NCI-H1417 treated with DMSO at 0.1 percent for 48 hours (cell line): ENCODE measurements at places on chromosomes 3 and 15.

GRCh38 chr3:121619691-121620090 is 26.5 kb downstream of the FBXO40 start:
- DNase-seq = no peak

DNA sequence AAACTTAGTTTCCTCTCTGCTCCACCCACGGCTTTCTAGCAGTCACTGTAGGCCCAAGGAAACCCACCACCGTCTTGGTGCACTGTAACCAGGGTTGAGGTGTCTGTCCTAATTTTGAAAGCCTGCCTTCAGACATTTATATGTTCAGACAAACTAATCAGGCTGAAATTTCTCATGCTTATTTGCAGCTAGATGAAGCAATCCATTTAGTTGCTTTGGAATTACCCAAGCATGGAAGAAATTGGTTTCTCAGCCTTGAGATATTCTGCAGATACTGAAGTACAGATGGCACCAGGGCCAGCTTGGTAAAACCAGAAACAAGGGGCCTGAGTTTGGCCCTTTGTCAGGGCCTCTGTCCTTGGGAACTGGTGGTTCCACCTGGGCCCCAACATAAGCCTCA is 105.4 kb downstream of the CACNA1D start:
- no peak for DNase-seq

DNA sequence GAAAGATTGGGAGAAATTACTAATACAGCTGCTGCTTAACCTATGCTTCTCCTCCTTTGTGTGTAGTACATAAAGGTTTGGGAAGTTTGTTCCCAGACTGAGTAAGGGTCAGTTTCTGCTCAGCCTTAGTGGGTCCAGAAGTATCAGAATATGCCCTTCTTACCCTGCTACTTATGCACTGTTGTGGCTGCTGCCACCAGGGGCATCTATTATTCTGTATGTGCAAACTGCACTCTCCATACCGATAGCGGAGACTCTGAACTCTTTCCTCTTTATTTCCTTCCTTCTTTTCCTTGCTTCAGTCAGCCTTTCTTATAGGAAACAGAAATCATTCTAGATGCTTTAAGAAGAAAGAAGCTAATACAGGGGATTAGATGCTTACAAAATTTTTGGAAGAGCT is 4.0 kb downstream of the NEDD4 start:
- no peak for DNase-seq

DNA sequence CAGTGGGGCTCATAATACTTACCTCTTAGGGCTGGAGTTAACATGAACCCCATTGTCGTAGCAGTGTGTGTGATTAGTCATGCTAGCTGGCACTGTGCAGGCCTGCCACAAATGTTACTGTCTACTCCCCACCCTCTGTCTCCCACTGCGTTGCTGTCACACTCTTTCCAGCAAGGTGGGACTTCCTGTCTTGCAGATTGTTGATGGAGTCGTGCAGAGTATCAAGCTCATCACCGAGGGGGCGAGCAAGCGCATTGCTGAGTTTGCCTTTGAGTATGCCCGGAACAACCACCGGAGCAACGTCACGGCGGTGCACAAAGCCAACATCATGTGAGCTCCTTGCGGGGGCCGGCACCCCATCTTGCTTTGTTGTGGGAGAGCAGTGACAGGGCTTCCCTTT is 12.9 kb downstream of the IDH3A start:
- no peak for DNase-seq

DNA sequence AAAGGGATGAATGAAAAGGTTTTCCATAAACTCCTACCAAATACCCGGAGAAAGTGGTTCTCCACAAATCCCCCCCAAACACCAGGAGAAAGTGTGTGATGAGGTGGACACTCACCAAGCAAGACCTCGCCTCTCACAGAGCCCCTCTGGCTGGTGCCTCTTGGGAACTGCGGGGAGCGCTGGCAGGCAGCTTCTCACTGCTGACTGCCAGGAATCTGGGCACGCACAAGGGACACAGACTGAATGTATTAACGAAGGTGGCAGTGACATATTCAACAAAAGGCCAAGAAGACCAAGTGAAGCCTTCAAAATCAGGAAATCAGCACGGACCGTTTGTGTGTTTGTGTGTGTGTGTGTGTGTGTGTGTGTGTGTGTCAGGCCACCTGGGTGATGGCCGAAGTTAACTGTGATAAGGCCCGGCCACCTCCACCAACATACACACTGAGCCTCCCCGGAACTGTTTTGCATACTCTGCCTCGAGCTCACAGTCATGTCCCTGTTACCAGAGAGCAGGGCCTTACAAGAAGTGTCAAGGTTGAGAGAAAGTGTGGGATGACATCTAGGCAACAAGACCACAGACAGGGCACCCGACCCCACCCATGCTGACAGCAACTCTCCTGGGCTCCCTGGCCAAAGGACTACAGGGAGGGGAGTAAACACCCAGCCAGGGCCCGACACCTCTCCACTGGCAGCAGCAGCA is 18.0 kb downstream of the ATP10A start:
- no peak for DNase-seq

DNA sequence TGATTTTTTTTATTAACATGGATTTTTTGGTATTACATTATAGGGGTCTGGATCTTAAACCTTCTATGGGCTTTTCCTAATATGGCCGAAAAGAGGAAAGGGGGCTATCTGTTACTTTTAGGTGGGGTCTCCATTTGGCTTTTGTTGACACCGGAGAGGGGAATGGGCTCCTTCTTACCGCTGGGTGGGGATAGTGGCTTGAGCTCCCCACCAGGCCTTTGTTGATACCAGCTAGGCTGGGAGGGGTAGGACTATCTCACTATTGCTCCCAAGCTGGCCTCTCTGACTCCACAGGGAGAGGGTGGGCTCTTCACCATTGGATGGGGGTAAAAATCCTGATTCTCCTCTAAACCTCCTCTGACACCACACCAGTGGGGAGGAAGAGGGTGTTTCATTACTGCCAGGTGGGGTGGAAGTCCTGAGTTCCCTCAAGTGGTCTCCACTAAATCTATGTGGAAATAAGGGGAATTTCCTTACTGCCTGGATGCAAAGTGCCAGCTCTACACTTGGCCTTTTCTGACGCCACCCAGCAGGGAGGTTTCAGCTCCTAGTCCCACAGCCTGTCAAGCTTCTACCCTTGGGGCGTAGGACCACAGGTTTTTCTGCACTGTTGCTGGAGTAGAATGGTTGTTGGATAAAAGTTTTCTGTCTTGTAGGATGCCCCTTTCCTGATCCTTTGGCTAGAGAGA is 572.3 kb downstream of the MAGI1 start:
- no peak for DNase-seq

- no peak for DNase-seq
These were observed 22.3 kb downstream of the VPS39 start for GRCh38 chr15:42185801-42186200.

DNA sequence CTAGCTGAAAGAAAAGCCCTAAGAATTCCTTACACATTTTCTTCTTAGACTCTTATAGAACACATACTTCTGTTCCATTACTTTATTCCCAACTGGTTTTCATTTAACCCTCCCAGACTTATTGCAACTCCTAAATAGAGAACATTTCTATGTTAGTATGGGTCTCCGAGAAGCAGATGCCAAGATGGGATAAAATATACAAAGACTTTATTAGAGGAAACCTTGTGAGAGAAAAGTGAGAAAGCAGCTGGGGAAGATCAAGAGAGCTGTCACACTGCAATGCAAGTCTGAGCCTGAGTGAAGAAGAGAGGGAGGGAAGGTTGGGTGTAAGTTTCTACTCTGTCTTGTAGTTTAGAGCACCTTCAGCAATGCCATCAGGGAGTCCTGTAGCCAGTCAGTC is 979.3 kb downstream of the IGSF11 start:
- no peak for DNase-seq

DNA sequence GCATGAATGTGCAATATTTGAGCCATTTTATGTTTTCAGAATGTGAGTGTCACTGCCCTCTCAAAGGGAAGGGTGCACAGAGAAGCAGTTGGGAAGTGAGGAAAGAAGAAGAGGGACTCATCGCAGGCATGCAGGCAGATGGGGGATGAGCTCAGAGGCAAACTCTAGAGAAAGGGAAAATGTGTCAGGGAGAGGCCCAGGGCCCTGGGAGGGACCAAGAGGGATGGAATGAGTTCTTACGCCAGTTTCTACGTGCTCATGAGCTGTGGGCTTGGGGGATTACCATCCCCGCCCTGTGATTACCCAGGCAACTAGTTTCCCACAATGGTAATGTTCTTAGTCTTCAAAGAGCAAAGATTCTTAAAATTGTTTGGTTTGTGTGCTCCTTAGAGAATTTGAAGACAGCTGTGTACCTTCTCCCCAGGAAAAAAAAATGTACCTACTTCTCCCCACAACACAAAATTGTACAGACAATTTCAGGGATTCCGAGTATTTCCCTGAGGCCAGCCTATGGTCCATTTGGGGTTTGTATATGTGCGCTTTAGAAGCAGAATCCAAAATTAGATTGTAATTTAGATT is 17.8 kb downstream of the GCSAM start:
- DNase-seq = no peak

DNA sequence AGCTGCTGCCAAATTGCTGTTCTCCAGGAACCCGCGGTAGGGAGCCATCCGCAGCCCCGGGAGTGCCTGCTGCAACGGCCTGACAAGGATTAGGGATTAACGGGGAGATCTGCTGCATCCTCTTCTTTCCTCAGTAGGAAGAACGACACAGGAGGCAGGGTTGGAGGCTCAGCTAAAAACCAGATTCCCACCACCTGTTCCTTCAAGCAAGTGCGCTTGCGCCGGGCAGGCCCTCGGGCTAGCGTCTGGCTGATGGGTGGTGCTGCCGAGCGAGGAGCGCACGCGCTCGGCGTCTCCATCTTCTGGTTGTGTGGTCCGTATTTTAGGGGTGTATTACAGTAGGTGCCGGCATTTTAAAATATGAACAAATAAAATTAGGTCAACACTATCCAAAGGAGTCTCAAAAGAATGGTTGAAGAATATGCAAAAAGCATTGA is 25.4 kb upstream of the SLC25A26 start:
- DNase-seq = no peak

DNA sequence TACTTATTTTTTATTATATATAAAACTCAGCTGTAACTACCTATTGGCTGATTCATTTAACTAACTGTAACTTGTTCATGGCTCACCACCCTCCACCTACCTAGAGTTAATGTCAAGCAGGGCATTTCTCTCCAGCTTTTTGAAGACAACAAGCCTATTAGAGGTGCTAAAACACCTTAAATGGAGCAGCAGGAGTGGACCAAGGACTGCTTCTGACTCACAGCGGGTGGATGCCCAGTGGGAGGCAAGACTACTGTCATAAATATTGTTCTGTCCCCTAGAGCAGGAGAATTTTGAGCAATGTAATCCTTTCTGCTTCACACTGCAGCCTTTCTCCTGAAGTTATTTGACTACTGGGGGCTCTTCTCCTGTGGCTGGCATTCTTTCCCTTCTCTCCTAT is 146.9 kb downstream of the CLSTN2 start:
- DNase-seq = no peak

DNA sequence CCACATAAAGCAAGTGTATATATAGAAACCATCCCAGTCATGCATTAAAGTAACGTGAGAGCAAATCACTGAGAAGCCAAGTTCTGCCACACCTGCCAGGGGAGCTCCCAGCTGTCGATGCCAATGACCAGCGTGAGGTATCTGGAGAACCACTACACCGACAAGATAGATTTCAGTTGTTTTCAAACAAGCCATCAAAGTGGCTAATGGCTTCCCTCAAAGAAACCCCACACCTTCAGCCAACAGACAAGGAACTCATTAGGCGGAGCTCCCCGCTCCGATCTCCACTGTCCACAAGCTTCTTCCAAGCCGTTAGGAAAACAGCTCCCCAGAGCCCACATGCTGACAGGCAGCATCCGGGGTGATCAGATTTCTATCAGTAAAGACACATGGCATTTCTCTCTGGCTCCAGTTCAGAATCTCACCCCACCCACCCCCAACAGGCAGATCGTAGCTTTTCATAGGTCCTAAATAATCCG is 54.2 kb upstream of the SPATA12 start:
- DNase-seq = no peak

- DNase-seq = no peak
These were observed 6.9 kb upstream of the CLPX start for GRCh38 chr15:65192016-65192415.

DNA sequence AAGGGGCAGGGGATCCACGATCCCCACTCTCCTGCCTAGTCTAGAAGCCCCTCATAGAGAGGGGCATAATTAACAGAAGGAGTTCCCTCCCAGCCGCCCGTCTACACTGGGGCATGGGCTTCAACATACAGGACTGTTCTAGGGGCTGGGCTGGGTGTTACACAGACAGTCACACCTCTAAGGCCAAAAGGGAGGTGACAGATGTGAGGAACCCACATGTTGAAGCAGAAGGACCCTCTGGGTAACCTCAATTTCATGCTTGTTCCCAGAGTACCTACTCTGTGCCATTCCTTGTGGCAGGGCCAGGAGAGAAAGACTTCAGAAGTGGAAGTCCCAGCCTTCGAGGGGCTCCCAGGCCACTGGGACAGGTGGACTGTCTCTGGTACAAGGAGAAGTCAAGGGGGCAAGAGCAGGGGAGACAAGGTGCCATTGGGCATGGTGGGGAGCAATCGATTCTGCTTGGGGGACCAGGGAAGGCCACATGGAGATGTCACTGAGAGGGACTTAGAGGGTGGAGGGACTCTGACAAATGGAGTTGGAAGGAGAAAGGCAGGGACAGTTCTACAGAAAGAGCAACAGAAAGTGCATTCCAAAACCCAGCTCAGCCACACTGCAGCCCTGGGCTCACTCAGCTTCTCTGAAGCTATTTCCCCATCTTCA is 71.3 kb downstream of the CPN2 start:
- DNase-seq = no peak

DNA sequence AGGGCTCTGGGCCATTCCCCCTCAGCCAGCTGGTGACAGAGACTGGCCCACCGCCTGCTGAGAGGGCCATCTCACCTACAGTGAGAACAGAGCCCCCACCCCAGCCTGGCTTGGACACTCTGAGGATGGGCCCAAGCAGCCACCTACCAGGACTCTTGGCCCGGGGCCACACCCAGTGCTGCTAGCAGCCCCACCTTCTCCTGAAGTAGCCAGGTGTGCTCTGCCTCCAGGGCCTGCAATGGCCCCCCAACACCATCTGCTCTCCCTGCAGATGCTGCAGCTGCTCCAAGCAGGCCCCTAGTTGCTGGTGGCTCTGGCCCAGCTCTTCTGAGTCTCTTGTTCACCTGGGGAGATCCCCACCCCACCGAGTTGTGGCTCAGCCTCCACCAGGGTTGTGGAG is 6.8 kb upstream of the CLK3 start:
- no peak for DNase-seq

- DNase-seq = no peak
These were observed 38.4 kb upstream of the MEIS2 start for GRCh38 chr15:37138591-37139215.
